ENCODE measurements at places on chromosomes 1 and 21.

GRCh38 chr1:42462828-42463763 lies at the start of gene CCDC30:
Gene CCDC30 (plus strand): TSS chr1:42463286. CDS start chr1:42480552, 17,266 bp downstream.
- DNase-seq, result peak; percentile 98

- DNase-seq, result no peak
Measured at GRCh38 chr21:45949928-45950739, 31.4 kb upstream of the COL6A1 start.

- DNase-seq, result no peak
Measured at GRCh38 chr21:31720330-31720729, 11.6 kb downstream of the SCAF4 start.

DNA sequence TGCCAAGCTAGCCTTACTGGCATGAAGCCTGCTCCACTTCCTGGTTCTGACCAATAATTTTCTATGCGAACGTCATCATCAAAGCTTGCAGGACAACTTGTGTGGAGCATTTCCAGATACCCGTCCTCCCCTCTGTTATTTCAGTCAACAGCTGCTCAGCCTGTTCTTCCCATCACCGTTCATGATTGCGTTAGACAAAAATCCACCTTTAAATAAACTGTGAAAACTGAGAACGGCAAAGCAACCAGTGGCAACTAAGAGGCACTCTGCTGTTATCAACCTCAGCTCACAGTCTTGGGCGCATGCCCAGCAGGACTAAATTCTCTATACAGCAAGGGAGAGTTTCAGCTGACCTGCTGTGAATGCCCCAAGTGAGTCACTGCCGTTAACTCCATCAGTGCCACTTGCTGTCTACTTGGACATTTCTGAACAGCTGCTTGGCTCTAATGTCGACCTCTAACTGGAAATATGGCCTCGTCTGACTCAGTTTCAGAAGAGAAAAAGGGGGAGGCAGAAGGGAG lies 207.4 kb upstream of the RUNX1 start:
- no peak for DNase-seq

DNA sequence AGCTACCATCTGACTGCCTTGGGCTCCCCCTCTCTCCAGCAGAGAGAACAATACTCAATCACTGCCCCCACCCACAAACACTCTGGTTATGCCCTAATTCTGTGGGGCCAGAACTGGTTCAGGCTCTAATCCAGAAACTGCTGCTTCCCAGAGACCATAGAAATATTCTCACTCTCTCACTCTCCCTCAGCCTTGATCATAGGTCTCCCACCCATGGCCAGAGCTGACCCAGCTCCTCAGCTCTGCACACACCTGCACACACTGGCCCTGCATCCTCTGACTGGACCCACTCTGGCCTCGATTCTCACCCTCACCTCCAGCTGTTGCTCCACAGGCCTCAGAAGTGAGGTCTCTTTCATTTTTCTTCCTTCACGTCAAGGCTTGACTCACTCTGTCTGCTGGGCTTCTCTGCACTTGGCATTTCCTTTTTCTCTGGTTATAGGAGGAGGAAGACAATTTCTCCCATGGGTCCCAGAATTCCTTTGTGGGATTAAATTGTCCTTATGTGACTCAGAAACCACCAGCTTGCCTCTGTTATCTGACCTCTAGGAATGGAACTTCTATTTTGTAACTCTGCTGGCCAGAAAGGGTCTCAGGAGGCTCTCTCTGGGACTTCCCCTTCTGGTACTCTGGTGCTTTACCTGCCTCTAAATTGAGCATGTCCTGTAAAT lies 15.6 kb upstream of the ZMYM6 start:
- peak; percentile 28 for DNase-seq

DNA sequence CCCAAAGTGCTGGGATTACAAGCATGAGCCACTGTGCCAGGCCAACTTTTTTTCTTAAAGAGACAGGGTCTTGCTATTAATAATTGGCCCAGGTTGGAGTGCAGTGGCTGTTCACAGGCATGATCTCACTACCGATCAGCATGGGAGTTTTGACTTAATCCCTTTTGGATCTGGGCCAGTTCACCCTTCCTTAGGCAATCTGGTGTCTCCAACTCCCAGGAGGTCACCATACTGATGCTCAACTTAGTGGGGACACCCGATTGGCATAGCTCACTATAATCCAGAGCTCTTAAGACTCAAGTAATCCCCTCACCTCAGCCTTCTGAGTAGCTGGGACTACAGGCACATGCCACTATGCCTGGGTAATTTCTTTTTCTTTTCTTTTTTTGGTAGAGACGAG lies 64.2 kb upstream of the SCYL3 start:
- DNase-seq, result no peak

DNA sequence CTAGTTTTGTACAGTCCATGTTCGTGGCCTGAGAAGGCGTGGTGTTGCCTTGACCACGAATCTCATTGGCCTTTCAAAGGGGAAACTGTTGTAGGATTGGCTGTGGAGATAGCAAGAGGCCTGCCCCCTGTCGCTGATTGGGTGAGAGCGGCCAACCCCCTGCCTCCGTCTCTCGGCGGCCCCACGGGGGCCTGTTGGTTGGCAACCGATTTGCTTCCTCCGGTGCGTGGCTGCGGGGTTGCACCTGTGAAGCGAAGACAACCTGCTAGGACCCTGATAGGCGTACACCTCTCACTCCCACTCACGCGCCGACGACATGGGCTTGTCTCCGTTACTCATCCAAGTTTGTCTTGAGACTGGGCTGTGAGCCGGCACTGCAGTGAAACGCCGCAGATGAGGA lies at the start of gene UBE2U:
UBE2U (plus strand) TSS at position 204 of the 400 bp plus-strand sequence. CDS start 428 bp downstream, outside the sequence.
- DNase-seq, result no peak

- DNase-seq, result peak; percentile 35
Measured at GRCh38 chr21:39014747-39015146, 168.5 kb downstream of the PSMG1 start.

- peak; percentile 49 for DNase-seq
Measured at GRCh38 chr1:41955461-41956159, 36.9 kb upstream of the HIVEP3 start.

DNA sequence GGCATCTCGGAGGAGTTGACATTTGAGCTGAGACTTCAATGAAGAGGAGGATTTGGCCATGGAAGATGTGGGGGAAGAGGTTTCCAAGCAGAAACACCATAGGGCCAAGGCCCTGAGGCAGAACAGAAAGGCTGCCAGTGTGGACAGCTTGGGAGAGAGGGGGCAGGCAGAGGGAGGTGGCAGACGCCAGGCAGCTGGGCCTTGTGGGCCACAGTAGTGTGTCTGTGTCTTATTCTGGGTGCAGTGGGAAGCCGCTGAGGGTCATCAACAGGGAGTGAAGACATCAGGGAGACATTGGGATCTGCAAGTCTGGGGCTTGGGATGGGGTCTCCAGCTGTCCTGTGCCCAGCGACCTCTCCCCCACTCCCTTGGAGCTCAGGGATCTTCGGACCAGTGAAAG lies 96.8 kb downstream of the LACTBL1 start:
- no peak for DNase-seq

Data from Kasumi-1 (cell line).